ENCODE measurements at places on chromosomes 7 and 10.

DNA sequence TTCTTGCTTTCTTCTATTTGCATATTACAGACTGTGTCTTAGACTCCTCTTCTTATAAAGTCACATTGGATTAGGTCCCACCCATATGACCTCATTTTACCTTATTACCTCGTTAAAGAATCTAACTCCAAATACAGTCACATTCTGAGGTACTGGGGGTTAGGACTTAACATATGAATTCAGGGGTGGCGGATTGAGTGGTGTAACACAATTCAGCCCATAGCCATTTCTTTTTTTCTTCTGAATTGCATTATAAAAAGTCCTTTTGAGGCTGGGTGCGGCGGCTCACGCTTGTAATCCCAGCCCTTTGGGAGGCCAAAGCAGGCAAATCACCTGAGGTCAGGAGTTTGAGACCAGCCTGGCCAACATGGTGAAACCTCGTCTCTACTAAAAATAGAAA lies 6.8 kb upstream of the HERC4 start:
- DNase-seq: no peak

- DNase-seq: no peak
These were observed 41.9 kb downstream of the AUTS2 start for GRCh38 chr7:69640216-69640615.

DNA sequence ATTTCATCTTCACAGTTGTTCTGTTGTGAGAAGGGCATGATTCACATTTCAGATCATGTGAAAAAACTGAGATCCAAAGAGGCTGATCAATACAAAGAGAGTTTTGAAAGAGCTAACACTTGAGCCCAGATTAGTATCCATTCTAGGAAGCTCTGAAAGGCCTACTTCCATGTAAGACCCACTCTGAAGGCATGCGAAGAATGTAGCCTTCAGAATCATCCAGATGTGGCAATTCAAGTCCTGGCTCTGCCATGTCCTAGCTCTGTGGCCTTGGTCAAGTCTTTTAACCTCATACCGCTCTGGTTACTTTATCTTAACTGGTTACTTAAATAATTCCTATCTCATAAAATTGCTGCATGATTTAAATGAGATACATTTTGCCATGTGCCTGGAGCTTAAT lies 111.1 kb downstream of the FZD1 start:
- no peak for DNase-seq

GRCh38 chr7:101901661-101902491 lies 84.5 kb downstream of the CUX1 start:
- DNase-seq: no peak

GRCh38 chr7:74627661-74628411 lies 29.7 kb upstream of the GTF2I start:
- peak; percentile 62 for DNase-seq

GRCh38 chr10:107487284-107487683 lies 322.8 kb upstream of the SORCS1 start:
- no peak for DNase-seq

DNA sequence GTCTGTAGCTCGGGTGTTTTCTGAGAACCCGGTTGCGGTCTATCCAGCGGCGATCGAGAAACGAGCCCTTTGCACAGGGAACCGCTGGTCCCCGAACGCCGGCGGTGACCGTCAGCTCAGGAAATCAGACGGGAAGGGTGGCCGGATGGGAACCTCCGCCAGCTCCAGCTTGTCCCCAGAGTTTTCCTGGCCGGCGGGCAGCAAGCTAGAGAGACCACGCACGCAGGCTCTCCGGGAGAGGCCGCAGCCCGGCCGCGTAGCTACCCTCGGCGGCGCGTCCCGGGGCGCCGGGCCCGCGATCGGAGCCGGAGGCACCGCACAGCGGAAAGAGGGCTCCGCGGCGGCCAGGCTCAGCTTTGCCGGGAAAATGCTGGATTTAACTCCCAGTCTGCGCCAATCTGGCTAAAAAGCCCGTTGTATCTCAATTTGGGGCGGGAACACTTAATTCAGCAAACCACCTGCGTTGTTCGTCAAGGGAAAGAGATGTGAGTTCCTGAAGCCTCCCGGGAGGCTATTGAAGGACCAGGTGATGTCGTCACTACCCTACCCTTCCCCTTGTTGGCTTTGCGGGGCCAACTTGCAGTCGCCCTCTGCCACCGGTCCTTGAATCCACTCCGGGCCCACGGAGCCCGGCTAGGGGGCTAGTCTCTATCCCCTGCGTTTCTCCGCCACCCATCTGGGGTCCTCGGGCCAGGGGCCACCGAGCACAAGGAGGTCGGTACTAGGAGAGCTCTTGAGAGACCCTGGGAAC lies 859 bp upstream of the CH25H start:
- DNase-seq: no peak

- no peak for DNase-seq
These were observed 4.1 kb upstream of the PRSS1 start for GRCh38 chr7:142745091-142745635.

- DNase-seq: no peak
These were observed 19.5 kb upstream of the RHEB start for GRCh38 chr7:151539088-151539671.

DNA sequence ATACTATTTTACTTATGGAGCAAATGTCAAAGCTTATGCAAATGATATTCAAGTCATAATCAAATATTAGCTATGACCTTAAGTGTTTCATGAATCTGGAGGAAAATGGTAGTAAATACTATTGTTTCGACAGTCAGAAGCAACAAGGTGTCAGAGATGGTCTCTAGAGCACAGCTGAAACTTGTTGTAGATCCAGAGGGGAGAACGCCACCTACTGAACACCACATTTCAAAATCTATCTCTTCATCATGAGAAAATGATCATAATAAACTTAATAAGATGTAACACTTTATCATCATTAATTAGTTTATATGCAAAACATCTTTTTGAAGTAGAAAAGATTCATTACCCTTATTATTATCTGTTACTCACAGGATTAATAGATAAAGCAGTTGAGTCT lies 418.7 kb downstream of the GATA3 start:
- no peak for DNase-seq

- no peak for DNase-seq
These were observed 56.0 kb downstream of the KAT6B start for GRCh38 chr10:74882427-74882826.

DNA sequence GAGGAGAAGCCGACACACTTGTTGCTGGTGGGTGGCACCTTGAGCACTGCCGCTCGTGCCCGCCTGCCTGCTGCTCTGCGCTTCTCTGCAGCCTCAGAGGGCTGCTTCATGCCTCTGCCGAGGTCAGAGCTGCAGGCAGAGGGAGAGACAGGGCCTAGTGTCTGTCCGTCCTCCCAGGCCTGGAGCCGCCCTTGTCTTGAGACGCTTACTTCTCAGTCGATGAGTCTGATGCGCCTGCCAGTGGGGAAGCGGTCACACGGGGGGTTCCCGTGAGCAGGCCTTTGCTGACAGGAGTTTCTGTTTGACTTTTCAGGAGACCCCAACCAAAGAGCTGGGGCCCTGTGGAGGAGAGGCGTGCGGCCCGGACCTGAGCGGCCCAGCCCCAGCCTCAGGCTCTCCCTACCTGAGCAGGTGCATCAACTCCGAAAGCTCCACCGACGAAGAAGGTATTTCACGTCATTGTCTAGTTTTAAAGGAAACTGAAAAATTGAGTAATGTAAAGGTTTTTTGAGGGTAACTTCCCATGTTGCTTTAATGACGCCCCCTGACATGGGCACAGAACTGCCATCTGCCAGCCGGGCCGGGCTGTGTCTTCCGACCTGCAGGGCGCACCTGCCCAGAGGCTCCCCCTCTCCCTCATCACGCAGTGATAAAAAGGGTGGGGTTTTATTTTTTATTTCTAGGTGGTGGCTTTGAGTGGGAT lies 7.8 kb upstream of the BHLHA15 start:
- DNase-seq: no peak

GRCh38 chr10:6719561-6719960 lies 139.5 kb upstream of the PRKCQ start:
- DNase-seq: no peak

DNA sequence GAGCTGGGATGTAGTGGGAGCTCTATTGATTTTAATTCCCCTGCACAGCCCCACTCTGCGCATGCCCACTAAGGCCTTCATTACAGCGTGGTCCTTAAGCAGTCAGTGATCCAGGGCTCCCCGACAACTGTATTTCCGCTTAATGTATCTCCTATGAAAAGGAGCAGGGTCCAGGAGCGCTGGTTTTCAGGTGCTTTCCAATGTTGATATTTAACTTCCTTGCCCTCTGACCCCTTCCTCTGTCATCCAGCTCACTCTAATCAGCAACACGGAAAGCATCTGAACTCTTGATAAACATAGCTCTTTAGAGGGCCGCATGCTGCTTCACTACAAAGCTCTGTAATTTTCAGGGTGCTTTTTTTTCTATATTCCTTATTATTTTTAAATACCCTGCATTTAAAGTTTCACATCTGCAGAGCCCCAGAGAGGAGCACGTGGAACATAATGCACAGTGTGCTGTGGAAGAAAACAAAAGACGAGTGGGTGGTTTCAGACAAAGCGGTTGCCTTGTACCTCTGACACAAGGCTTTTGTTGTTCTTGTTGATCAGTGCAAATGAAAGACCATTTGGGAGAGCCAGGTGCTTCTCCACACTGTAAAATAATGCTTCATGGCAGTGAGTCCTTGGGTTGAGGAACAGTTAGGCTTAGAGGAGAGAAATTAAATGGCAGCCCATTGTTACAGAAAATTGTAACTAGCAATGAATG lies 465.9 kb upstream of the CELF2 start:
- DNase-seq: no peak

DNA sequence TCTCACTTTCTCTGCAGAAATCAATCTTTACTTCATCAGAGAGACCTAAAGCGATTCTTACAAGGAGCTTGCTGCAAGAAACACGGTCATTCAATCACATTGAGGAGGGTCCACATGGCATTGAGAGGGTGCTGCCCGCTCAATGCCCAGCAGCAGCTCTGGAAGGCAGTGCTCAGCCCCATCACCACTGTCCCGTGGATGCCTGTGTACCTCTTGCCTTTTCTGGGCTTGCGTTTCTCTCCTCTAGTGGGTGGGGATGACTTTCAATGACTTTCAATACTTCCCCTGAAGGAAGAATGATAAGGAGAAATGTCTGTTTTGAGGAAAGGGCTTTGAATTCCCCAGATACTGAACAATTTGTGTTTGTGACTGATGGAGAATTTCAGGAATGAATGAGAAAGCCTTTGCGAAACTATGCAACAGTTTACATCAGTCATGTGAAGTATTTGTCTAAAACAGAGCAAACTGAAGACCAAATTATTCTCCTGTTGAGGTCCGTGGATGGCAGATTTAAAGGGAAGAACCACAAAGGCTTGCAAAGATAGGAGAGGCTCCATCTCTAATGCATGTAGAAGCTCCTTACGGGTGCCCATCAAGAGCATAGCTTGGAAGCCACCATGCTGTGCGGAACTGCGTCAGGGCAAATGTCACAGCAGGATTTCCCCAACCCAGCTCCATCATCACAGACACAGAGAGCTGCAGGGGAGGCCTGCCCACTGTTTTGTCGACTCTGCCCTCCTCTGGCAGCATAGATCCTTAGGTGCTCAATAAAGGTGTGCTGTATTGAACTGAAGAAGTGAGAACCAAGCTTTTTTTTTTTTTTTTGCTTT lies 6.6 kb upstream of the ZNF22 start:
- DNase-seq: no peak

GRCh38 chr7:157158400-157158799 lies 19.7 kb downstream of the UBE3C start:
- DNase-seq: no peak

DNA sequence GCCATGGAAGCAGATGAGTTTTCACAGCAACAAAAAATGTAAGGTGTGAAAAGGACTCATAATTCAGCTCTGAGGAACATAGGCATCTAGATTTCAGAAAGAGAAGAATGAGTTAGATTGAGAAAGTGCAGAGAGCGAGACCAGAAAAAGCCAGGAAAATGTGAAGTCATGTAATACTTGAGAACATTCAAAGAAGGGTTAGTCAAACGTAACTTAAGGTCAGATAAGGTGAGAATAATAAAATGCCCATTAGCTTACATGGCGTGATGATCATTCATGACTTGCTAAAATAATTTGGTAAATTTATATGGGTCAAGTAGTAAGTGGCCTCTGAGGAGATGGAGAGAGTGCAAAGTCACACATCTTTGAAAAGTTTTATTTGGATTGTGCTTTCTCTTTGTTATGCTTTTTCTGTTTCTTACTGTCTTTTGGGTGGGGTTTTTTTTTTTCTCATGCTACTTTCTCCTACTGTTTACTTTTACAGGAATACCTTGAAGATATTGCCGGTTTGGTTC lies 271.8 kb upstream of the NRG3 start:
- DNase-seq: no peak

- DNase-seq: no peak
These were observed 586.8 kb upstream of the MGMT start for GRCh38 chr10:128880159-128880725.

DNA sequence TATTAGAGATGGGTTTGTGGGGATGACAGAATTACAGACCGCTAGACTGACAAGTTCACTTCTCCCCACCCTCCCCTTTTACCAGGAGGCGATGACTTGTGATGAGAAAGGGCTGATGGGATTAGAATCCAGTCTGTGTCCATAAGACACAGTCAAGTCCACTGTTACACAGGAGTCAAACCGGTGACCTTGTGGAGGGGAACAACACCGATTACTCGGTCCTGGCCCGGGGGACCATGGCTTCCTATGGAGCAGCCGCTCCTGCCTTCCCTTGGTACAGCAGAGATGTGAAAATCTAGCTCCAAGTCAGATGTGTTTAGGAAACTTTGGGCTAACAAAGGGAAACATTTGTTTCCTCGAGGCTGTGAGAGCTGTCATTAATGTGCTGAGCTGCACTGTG lies 105.5 kb downstream of the ACTR3B start:
- no peak for DNase-seq

DNA sequence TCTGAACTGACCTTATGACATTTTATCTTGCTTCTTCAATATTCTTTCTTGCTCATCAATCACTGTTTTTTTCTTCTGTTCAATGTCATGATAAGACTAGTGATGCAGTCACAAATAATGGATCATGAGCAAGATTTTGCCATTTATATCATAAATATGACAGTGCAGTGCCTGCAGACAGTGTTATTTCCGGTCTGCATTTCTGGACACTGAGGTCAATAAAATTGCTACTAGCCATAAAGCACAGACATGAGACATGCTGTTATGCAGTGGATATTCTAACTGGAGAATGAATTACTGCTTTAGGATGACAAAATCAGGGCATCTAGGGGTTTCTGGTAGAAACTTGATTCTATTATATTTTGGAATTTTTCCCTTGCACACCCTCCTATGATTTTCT lies 1509.7 kb upstream of the LRRTM3 start:
- no peak for DNase-seq

- DNase-seq: peak; percentile 31
These were observed 101.6 kb downstream of the CCSER2 start for GRCh38 chr10:84429926-84430520.

GRCh38 chr10:5268234-5268633 lies 71.6 kb downstream of the AKR1C4 start:
- no peak for DNase-seq

- no peak for DNase-seq
These were observed 98.7 kb downstream of the CALCR start for GRCh38 chr7:93475811-93476210.

GRCh38 chr7:106281585-106282318 lies 3.0 kb downstream of the NAMPT start:
- DNase-seq: peak; percentile 80

DNA sequence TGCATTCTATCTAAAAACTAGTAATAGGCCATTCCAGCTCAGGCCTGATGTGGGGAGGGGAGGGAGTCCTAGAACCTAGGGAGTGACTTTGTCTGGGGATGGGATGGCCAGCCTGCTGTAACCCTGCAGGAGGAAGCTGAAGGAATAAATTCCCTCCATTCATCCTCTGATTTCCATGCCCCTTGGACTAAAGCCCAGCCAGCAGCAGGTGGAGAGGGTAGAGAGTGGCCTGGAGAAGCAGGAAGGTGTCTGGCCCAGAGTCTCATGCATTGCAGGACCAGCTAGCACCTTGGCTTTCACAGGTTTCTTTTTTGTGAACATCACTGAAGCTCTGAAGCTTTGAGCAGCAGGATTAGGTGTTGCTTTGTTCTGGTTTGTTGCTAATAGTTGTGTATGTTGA lies 32.8 kb upstream of the CDH23 start:
- no peak for DNase-seq

Measured in T-helper 2 cell (primary cell).